Calu3 (cell line): ENCODE measurements at places on chromosomes 5 and 9. TPM values are rescaled to one million over a fixed set of nuclear protein-coding genes. Genes with fewer than 3 reads are reported as not detected.

DNA sequence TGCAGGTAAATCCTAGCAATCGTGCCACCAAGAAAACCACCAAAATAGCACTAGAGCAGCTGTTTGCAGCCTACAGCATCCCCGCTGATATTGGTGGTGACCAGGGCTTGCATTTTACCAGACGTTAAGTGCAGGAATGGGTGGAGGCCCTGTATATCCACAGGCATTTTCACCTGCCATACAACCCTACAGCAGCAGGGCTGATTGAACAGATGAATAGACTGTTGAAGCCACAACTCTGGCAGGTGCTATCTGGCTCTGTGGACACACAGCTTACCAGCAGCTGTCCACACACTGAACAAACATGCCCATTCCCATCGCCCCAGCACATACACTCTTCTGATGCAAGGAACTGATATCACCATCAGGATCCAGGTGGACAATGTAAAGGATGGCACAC, 154.5 kb upstream of the APC start:
- H3K4me3 ChIP-seq, result no peak overlapping the region
- no peaks in the 10 kb centered on the region for H3K4me1 ChIP-seq
- no peak overlapping the region for H3K27ac ChIP-seq
- no peak for DNase-seq
- no peaks in the 10 kb centered on the region for H3K36me3 ChIP-seq
- H3K27me3 ChIP-seq, result peaks cover 70% of the 10 kb centered on the region

GRCh38 chr5:142059304-142059940, 46.6 kb upstream of the GNPDA1 start:
- H3K4me3 ChIP-seq, result no peak overlapping the region
- peaks cover 26% of the 10 kb centered on the region for H3K4me1 ChIP-seq
- DNase-seq, result no peak
- H3K27me3 ChIP-seq, result no peaks in the 10 kb centered on the region
- peaks cover 6% of the 10 kb centered on the region for H3K36me3 ChIP-seq
- no peak overlapping the region for H3K27ac ChIP-seq

DNA sequence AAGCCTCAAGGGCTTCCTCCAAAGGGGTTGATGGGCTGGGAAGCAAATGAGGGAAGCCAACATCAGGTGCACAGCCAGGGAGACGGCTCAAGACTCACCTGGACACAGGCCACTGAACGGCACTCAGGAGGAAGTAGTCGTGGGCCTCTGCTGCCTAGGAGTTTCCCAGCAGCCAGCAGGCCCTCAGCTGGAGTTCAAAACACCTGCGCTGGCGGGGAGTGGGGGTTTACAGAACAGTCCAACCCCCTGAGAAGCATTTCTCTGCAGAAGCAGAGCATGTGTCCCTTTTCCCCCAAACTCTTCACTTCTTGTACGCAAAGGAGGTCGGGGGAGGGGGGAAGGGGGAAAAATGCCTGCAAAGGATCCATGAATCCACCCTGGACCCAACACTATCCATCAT, 2.3 kb downstream of the WHRN start:
- DNase-seq, result no peak
- no peaks in the 10 kb centered on the region for H3K4me1 ChIP-seq
- peaks cover 16% of the 10 kb centered on the region for H3K27me3 ChIP-seq
- H3K27ac ChIP-seq, result no peak overlapping the region

DNA sequence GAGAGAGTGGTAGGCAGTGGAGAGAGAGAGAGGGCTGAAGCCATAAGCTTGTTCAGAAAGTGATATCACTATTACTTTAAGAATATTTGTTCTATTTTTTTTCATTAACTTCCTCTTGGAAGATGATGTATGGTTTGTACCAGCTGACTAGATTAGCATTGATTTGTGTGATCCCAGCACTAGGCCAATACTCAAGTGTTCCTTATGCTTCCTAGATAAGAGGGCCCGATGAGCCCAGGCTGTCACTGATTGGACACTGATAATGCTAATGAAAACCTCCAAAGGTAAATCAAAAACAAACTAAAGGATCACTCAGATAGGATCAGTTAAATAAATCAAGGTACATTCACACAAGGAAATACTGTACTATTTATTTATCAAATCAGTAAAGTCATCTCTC, 52.7 kb upstream of the OTULINL start:
- no peaks in the 10 kb centered on the region for H3K36me3 ChIP-seq
- H3K27me3 ChIP-seq, result no peaks in the 10 kb centered on the region
- no peaks in the 10 kb centered on the region for H3K4me1 ChIP-seq
- no peak overlapping the region for H3K4me3 ChIP-seq

- no peaks in the 10 kb centered on the region for H3K4me1 ChIP-seq
- H3K27me3 ChIP-seq, result peaks cover 43% of the 10 kb centered on the region
Measured at GRCh38 chr9:132590037-132590317, 7.6 kb downstream of the BARHL1 start.

Gene EIF4E1B
- total RNA-seq, result not detected in 2 replicates

Gene DPYSL3
- total RNA-seq, result 21.4 and 26.6 TPM in 2 replicates

Gene ITK
- total RNA-seq, result not detected in 2 replicates

Gene GAS1
- 0.21 and 0.22 TPM in 2 replicates for total RNA-seq
